ENCODE measurements at places on chromosomes 7 and 10.

- no peak for DNase-seq
These were observed 415.1 kb downstream of the PAXIP1 start for GRCh38 chr7:154587792-154588191.

- no peak for DNase-seq
These were observed 380.9 kb downstream of the GATA3 start for GRCh38 chr10:8435186-8436055.

GRCh38 chr10:101227429-101228152 is 1.7 kb downstream of the LBX1 start:
- DNase-seq: no peak

- DNase-seq: no peak
These were observed 3.2 kb downstream of the MAFK start for GRCh38 chr7:1533547-1534329.

GRCh38 chr7:123190109-123190831 is 9.5 kb downstream of the SLC13A1 start:
- DNase-seq: no peak

GRCh38 chr7:154857728-154858681 is 144.9 kb downstream of the PAXIP1 start:
- no peak for DNase-seq

DNA sequence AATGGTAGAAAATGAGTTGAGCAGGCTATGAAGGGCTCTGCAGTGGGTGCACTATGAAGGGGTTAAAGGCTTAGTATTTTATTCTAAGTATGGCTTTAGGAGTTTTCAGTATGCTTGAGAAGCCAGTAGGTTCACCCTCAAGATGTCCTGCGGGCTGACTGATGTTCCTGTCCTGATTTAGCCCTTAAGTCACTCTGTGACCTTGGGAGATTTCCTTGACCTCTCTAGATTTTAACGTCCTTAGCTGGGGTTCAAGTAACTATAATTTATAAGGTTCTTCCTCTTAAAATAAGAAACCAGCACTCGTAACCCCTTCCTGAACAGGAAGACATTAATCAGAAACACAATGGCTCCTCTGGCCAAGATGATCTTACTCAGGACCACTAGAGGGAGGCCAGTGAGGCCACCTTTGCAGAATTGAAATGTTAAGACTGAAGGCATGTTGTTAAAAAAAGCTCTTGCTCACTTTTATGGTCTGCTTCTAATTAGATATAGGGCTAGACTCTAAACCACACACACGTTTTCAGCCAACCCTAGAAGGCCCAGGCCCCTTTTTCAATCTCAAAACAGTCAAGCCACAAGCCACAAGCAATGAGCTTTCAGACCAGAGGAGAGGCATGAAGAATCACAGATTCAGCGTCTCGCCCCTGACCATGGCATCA is 41.9 kb downstream of the CDK1 start:
- DNase-seq: no peak
